CD4-positive, alpha-beta T cell treated with Interleukin-2 at 100 ng/mL for 4 hours (primary cell): ENCODE measurements at places on chromosomes 16 and 17.

DNA sequence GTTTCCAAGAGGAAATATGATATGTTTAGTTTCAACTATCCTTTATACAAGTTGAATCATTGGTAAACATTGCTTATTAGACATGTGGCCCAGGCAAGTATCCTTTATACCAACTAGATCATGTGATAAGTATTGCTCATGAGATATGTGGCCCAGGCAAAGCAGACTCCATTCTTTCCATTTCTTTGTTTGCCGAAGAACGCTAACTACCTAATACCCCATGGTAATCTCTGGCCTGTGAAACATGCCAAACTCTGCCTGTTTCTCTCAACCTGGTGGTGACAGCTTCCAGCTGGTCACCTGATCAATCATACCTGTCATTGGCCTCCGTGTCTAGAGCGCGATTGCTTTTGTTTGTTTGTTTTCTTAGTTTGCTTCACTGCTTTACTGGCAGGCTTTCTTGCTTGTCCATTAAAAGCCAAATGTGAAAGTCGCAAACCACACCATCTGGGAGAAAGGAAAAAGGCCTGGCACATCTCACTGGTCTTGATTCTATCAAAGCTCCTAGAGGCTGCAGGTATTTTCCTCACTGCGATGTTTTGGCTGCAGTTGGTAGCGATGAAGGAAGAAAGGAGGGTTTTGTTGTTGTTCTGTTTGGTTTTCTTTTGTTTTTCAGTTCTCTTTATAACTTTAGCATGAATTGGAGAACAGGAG, 686.2 kb downstream of the KCNJ2 start:
- DNase-seq, result no peak

GRCh38 chr16:70375636-70376611, 29.2 kb downstream of the DDX19A start:
- DNase-seq, result no peak

DNA sequence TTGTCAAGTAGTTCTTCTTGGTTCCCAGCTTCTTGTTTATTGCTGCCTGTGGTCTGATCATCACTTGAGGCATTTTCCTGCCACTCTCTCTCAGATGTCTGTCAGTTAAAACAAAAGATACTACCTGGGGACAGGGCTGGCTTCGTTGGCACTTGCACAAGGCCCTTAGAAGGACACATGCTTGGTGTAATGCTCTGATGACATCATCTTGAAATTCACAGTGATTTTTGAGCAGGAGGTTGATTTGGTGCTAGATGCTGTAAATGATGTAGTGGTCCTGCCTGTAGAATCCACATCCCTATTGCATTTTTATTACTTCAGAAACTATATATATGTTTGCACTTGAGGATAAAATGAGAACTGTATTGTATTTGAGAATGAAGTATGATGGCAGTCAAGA, 210.3 kb downstream of the LGALS9B start:
- no peak for DNase-seq

DNA sequence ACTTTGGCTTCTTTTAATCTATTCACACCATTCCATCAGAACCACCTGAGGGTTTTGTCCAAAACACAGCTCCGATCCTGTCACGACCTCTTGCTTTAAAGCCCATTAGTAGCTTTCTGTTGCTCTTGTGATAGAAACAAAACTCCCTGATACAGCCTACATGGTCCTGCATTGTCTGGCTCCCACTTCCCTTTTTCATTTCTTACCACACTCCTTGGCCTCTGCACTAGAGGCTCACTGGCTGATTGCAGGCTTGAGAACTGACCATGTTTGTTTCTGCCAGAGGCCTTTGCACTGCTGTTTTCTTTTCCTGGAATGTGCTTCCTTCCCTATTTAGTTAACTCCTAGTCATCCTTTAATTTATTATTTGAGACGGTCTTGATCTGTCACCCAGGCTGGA, 23.7 kb downstream of the IST1 start:
- DNase-seq, result no peak

DNA sequence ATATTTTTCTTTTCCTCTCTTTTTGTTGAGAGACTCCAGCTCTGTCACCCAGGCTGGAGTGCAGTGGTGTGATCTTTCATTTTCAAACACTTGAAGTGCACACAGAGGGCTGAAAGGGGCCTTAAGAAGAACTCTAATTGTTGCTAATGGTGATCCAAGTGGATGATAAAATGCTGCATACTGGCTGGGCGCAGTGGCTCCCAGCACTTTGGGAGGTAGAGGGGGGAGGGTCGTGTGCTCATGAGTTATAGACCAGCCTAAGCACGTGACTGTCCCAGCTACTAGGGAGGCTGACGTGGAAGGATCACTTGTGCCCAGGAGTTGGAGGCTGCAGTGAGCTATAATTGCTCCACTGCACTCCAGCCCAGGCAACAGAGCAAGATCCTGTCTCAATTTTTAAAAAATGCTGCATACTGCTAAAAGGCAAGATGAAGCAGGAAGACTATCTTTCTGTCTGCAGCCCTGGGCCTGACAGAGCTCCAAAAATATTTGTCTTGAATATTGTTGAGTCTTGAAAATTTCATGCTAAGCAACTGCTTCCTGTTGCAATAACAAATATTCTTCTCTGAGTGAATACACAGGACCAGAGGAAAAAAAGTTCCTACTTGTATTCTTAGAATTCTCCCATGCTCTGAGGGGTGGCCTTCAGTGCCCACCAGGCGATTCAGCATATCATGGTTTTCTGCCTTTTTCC, 63.7 kb upstream of the AKTIP start:
- DNase-seq, result no peak

- no peak for DNase-seq
These were observed 8.2 kb upstream of the GGA2 start for GRCh38 chr16:23518435-23518891.

DNA sequence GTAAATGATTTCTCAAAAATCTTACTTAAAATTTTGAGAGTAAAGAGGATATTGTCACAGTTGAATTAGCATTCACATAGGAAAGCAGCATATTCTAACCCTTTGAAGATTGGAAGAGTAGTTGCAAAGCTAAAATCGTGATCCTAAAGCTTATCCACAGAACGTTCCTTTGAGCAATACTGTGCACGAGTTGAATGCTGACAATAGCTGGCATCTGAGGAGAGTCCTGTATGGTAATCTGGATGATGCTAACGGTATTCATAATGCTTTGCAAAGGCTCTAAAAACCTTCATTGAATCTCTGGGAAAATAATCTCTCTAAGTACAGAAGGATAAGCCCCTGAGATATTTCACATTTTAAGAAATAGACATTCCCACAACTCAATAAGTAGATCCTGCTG, 354.6 kb downstream of the CDH8 start:
- no peak for DNase-seq

DNA sequence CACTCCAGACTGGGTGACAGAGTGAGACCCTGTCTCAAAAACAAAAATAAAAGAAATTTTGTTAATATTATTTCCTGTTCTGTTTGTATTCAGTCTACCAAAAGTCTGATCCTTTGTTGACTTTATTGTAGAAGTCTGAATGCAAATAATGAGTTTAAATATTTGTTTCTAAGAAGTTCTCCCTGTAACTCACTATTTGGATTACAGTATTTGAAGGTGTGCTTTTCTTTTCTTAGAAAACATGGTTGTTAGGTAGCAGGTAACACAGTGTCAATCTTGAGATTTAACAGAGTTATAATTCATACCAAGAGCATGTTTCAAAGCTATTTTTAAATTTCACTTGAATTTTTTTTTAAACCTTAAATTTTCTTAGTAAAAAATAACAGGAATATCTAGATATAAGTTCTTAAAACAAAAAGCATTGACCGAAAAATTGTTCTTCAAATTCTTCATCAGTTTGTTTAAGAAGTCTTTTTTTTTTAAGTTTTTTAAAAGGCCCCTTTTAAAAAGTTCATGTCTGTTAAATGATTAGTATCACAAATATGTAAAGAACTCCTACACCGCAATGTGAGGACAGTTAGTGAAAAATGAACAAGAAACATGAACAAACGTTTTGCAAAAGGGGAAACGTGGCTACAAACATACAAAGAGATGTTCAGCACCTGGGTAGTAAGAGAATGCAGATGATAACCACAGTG, 35.0 kb downstream of the GAN start:
- DNase-seq, result no peak

DNA sequence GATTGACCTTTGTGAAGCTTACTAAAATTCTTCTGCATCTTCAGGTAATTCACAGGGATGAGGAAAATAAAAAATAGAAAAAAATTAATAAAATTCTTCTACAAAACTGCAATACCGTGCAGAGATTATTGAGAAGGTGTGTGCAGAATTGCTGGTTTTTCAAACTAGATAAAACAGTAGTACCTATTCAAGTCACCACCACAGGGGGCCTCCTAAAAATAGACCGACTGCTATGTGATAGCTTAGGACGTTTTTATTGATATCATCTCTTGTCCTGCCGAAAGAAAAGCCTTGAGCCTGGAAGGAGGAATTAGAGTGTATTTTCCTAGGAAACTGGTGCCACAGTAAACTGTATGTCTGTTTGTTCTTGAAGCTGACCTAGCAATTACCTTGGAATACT, 325.9 kb downstream of the ZFHX3 start:
- no peak for DNase-seq

GRCh38 chr17:40326014-40326831, 17.2 kb downstream of the RARA start:
- peak; percentile 64 for DNase-seq

GRCh38 chr16:69941251-69942098, 9.7 kb upstream of the CLEC18A start:
- DNase-seq, result no peak

GRCh38 chr16:23257682-23258081, 44.4 kb upstream of the SCNN1B start:
- no peak for DNase-seq

GRCh38 chr16:78962457-78962929, 638.0 kb downstream of the MAF start:
- DNase-seq, result peak; percentile 7

- DNase-seq, result no peak
These were observed 69.9 kb downstream of the RPTOR start for GRCh38 chr17:80614332-80615047.
